ENCODE measurements at places on chromosomes 5 and 9.

GRCh38 chr9:22129633-22130032 lies 120.5 kb upstream of the CDKN2B start:
- DNase-seq, result no peak

DNA sequence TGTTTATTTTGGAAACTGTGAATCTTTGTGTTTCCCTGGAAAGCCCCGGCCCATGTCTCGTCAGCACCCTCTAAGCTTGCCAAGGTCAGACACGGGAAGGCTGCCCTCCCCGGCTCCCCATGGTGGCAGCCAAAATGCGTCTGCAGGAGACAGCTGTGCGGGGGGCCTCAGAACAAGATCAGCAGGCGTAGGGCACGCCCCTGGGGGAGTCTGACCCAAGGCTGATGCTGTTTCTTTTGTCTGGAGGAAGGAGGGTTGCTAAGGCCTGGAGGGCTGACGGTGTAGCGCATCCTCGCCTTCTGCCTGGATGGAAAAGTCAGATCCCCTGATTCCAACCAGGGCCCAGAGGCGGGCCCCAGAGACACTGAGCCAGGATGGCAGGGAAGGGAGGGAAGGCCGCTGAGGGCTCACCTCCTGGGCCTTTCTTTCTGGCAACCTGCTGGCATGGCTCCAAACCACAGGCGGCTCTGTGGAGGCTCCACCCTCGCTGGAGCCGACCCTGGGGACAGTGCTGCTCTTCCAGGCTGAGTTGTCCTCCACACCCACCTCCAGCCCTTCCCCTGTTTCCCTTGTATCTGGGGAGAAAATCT lies 57.2 kb downstream of the OLFM1 start:
- DNase-seq, result no peak

GRCh38 chr9:100206899-100207298 lies 107.9 kb downstream of the INVS start:
- no peak for DNase-seq

DNA sequence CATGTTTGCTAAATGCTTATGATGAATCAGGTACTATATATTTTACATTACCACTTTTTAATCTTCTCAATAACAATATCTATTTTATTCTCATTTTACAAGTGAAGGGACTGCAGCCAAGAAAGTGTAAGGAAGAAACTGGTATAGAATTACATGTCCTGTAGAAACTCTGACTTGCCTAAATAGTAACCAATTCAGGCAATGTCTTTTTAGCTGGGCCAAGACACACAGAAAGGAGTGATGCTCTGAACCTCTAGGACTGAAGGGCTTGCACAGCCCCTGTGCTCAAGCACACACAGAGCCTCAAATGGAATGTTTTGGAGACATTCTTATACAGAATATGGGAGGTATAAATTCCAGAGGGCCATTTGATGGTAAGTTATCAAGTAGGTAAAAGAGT lies 286.4 kb upstream of the TNC start:
- no peak for DNase-seq

- DNase-seq, result no peak
These were observed 32.2 kb downstream of the PRLR start for GRCh38 chr5:35198075-35198474.

DNA sequence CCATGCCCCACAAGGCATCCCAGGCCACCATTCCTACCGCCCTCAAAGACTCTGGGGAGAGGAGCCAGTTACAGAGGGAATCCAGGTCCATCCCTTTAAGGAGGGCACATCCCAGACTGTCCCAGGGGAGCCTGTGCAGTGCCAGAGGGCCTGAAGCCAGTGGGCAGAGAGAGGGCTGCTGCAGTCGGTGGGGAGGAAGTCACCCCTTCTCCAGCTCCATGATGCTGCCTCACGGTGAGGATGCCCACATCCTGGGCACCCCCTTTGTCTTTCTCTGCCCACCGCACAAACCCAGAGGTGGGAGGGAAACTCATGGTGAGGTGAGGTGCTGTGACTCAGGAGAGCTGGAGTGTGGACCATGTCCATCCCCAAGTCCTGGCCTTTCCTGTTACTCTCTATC lies 26.2 kb upstream of the ANKRD33B start:
- DNase-seq, result no peak

DNA sequence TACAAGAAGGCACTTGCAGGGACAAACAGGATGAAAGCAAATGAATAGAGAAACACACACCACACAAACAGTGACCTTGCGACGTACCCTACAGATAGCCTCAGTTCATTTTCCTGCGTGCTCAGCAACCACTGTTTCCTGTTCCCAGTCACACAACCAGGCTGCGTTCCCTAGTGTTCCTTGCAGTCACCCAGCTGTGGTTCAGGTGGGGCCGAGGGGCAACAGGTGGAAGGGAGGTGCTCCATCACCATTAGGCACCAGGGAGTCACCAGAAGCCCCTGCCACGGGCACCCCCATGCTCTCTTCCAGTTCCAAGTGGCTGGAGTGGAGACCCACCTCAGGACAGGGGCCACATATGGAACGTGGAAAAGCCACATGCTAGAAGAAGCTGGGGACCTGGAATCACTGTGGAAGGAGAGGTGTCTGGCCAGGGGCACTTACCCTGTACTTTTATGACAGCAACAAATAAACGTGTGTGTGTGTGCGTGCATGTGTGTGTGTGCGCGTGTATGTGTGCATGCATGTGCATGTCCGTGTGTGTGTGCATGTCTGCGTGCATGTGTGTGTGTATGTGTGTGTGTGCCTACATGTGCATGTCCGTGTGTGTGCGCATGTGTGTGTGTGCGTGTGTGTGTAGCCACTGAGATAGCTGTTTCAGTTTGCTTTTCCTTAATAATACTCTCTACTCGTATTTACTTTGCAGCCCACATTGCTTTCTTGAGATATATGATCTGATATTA lies 18.8 kb upstream of the FCN2 start:
- no peak for DNase-seq

- no peak for DNase-seq
These were observed 15.7 kb downstream of the DAB2 start for GRCh38 chr5:39409033-39409432.

DNA sequence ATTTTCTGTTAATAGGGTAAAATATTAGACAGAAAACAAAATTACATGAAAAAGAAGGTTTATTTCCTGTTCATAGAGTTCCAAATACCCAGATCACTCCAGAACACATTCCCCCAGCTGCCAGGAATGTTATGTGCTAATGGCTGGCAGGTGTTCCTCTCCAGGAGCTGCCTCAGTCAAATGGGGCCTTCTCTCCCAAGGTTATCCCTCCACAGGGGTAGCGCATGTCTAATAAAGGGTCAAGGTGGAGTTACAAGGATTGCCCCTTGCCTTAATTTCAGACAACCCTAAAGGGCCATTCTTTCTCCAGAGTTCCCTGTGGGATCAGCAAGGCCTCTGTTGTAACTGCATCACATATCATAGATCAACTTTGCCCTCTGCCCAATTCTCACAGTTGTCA lies 148.6 kb upstream of the PLPPR1 start:
- no peak for DNase-seq

- no peak for DNase-seq
These were observed 69.6 kb downstream of the CCDC171 start for GRCh38 chr9:15622318-15622971.

DNA sequence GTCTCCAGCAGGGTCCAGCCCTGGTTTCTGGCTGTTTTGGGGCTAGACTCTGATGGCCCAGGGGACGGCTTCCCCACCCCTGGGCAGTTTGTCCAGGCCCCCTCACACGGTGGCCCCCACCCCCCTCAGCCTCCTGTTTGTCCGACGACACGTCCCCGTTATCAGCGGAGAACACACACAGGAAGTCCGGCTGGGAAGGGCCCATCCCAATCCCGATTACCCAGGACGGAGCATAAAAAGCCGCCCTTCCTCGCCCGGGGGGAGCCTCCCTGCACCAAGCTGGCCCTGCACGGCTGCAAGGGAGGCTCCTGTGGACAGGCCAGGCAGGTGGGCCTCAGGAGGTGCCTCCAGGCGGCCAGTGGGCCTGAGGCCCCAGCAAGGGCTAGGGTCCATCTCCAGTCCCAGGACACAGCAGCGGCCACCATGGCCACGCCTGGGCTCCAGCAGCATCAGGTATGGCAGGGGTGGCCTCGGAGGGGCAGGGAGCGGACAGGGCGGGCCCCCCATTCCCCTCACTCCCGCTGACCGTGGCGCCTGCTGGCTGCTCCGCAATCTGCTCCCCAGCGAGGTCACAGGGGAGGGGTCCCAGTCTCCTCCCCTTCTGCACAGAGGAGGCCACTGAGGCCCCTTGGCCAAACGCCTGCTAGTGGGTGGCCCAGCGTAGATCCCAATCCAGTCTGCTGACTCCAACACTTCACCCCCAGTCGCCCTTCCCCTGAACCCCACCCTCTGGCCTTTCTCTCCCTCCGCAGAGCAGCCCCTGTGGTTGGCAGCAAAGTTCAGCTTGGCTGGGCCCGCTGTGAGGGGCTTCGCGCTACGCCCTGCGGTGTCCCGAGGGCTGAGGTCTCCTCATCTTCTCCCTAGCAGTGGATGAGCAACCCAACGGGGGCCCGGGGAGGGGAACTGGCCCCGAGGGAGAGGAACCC lies at the start of gene EGFL7:
Gene EGFL7 (plus strand): TSS at position 261 of the 926 bp plus-strand sequence. CDS start 5,367 bp downstream, outside the sequence.
- DNase-seq, result no peak

GRCh38 chr5:149062371-149063016 lies 368 bp downstream of the SH3TC2 start:
- no peak for DNase-seq

DNA sequence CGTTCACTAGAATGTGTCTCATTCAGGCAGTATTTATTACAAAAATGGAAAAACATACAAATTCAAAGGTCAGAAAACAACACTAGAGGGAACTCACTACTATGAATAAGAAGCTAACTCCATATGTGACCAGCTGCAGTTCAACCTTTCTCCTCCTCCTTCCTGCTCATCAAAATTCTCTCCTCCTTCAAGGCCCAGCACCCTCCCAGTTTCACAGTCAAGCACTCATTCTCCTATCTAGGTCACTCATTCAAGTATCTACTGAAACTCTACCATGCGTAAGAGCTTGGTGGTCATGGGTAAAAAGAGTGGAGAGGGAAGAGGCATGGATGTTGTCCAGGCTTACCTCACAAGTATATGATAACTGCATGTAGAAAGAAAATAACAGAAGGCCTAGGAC lies 27.7 kb downstream of the ECPAS start:
- no peak for DNase-seq

GRCh38 chr5:150073677-150074076 lies 12.7 kb downstream of the CSF1R start:
- DNase-seq, result no peak

- DNase-seq, result no peak
These were observed 1.1 kb upstream of the GABRP start for GRCh38 chr5:170782438-170782837.

GRCh38 chr5:88672644-88673252 lies 210.2 kb downstream of the MEF2C start:
- DNase-seq, result no peak

DNA sequence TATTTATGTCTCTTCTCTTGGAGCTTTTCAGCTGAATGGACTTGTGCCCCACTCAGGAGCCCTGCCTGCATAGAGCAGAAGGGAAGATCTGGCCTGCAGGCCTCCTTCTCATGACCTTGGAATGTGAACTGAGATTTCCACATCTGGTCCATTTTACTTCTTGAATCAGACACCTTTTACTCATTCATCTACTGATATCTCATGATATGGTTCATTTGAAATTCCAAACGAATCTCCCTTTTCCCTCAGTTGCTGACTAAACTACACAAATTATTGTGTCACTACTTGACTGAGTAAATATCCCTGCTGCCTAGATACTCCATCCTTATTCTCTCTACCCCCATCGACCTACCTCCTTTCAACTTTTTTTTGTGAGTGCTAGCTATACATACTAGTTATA lies 138.7 kb downstream of the PLCXD3 start:
- DNase-seq, result no peak

- DNase-seq, result no peak
These were observed 58.1 kb downstream of the MARCHF3 start for GRCh38 chr5:126972062-126972895.

DNA sequence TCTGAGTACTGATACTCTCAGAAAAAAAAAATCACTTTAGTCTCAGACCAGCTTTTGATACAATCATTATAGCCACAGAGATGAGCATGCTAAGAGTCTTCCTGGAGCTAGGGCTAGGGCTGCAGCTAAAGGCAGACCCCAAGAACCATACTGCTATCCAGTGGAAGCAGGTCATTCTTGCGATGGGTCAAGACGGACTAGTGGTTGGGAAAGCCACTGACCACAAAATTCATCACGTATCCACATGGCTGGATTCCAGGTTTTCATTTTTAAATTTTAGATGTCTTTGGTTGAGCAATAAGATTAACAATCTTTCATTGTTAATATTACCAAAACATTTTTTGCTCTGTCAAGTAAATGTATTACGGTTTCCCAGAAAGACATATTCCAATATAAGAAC lies 598.1 kb downstream of the DNAH5 start:
- DNase-seq, result no peak

DNA sequence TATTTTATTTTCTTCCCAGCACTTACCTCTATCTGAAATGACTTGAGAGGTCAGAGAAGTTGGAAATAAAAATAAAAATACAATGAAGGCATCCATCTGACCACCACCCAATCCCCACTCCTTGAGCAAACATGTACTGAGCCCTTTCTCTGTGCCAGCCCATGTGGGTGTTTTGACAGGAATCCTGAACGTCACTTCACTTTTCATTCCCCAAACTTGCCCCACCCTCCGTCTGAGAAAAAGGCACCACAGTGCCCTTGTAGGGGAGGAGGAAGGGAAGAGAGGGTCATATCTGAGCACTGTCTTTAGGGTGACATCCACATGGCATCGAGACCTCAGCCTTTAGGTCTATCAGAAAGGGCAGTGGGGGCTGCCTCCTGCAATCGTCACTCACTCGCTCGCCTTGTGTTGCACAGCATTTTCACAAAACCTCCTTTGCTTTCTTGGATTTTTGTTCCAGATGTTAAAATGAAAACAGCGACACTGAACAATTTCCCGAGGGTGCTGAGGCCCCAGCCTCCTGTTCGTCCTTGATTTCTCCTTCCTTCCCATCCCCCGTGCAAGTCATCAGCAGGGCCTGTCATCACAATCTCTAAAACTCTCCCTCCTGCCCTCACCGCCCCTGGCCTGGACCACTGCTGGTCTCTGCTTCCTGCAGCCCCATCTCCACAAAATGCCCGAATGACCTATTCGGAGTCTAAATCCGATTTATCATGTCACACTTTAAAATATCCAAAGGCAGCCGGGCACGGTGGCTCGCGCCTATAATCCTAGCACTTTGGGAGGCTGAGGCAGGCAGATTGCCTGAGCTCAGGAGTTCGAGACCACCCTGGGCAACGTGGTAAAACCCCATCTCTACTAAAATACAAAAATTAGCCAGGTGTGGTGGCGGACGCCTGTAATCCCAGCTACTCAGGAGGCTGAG lies 13.0 kb downstream of the HIGD2A start:
- DNase-seq, result no peak

DNA sequence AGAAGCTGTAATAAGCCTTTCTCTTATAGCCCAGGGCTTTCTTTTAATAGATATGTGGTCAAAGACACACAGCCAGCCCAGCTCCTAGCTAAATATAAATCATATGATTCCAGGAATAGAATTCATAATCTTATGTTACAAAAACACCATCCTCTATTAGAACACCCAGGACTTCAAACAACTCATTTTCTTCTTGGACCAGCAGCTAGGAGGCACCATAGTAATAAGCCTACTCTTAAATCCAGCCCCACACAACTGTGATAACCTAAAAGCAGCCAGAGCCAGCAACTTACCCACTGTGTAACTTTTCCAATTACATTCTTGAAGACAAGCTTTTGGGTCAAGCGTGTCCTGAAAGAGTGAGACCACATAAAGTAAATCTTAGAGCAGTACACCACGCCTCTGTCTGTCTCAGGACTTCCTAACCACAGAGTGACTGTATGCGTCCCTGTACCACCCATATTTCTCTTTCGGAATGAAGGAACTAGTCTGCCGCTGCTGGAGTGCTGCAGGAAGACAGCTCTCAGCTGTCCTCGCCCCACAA lies 223.8 kb downstream of the TLE1 start:
- no peak for DNase-seq

Data from activated T-helper 1 cell treated with anti-CD3 and anti-CD28 coated beads, Interleukin-2, amount 50 U/mL, for 16 hours (primary cell).